ENCODE measurements at places on chromosomes 16 and 17.

DNA sequence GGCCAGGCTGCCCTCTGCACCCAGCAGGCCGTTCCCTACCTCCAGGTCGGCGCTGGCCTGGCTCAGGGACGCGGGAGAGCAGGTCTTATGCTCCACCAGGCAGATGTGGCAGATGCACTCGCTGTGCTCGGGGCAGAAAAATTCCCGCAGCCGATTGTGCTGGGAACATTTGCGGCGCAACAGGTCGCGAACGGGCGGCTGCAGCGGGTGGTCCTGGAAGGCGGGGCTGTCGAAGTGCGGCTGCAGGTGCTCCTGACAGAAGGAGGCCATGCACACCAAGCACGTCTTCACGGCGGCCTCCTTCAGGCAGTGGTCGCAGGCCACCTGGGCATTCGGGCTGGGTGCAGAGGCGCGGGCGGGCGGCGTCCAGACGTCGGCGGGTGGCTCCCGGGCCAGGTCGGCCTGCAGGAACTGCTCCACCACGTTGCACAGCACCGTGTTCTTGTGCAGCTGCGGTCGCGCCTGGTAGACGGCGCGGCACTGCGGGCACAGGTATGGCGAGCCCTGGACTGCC, 439 bp downstream of the TRIM25 start:
- DNase-seq, result no peak

DNA sequence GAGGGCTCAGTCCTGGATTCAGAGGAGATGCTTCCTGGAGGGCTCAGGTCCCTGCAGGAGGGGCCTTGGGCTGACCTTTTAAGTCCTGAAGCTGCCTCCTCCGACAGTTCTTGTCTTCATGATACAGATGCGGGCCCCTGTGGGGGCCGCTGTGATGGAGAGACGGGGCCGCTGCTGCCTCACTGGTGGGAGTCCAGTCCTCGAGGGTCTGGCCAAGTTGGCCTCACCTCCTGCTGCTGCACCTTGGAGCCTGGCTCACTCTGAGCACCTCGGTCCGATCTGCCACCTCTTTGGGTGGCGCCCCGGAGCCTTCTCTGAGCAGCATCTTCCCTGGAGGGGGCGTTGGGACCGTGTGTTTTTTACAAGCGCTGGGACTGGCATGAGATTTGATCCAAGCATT, 79.1 kb downstream of the KLHDC4 start:
- DNase-seq, result no peak

GRCh38 chr17:41393294-41393693, 4.1 kb downstream of the KRT31 start:
- DNase-seq, result no peak

DNA sequence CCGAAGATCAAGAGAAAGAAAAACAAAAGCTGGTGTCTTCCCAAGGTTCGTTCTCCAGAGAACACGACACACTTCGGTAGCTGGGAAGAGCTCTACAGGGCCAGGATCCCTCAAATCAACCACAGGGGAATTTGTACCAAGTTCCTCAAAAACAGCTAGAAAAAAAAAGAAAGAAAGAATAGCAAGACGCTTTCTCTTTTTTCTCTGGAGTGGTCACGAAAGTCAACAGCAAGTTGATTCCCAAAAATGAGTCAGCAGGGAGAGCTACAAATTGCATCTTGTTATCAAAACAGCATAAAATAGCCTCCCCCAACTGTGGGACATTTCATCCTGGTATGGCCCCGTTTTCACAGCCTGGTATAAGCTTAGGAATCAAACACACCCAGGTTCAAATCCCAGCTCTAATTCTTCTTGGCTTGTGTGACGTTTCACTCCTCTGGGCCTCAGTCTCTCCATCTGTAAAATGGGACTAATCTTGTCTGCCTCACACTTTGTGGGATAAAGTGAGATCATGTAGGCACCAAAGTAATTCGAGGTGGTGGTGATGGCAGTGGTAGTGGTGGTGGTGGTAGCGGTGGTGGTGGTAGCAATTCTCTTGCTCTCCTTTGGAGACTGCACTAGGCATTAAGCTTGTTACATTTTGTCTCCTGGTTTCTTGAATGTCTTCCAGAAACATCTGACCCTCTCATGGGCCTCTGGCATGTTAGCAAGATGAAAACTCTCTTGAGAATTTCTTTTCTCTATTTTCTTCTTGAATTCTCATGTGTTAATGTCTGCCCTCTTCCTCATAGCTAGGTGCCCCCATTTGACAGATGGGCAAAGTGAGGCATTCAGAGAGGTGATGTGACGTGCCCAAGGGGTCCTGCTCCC, 988 bp upstream of the IL21R start:
- no peak for DNase-seq

- no peak for DNase-seq
Observed at GRCh38 chr16:35574454-35575431, 2115.3 kb downstream of the TP53TG3F start.

GRCh38 chr16:29877266-29877961, 14.4 kb upstream of the CDIPT start:
- no peak for DNase-seq

DNA sequence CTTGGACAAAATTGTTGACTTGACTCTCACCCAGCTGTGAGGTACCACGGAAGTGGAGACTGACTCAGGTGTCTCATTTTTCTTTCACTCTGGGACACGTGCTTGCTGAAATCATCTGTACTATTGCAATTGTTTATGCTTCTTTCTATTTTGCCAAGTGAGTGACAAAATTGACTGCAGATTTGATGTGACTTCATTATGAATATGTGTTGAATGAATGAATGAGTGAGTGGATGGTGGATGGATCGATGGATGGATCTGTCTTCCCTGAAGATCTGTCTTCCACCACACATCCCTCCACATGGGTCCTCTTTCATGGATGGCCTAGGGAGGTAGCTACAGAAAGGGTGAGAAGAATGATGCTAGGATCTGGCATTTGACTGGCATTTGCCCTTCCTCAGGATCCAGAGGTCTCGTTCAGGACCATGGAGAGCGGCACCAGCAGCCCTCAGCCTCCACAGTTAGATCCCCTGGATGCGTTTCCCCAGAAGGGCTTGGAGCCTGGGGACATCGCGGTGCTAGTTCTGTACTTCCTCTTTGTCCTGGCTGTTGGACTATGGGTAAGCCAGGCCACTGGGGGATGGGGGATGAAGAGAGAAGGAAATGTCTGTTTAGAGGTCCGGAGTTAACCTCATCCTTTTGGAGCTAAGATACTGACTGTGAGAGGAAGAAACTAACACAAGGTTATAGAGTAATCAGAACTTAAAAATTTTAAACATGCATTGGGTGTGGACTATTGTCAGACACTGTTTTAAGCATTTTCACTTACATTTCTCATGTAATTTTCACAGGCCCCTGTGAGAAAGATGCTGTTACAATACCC, 12.7 kb downstream of the SLC5A11 start:
- peak; percentile 12 for DNase-seq

GRCh38 chr17:78252701-78253635, 21.5 kb downstream of the TMEM235 start:
- DNase-seq, result no peak

- no peak for DNase-seq
Observed at GRCh38 chr17:13885550-13885949, 183.8 kb upstream of the COX10 start.

- DNase-seq, result no peak
Observed at GRCh38 chr17:77193653-77194052, 52.9 kb downstream of the SEC14L1 start.

GRCh38 chr17:64991726-64992125, 64.8 kb downstream of the GNA13 start:
- DNase-seq, result no peak

GRCh38 chr17:71412803-71413202, 708.0 kb upstream of the SOX9 start:
- DNase-seq, result no peak

- DNase-seq, result no peak
Observed at GRCh38 chr16:23304620-23305019, 2.5 kb downstream of the SCNN1B start.

DNA sequence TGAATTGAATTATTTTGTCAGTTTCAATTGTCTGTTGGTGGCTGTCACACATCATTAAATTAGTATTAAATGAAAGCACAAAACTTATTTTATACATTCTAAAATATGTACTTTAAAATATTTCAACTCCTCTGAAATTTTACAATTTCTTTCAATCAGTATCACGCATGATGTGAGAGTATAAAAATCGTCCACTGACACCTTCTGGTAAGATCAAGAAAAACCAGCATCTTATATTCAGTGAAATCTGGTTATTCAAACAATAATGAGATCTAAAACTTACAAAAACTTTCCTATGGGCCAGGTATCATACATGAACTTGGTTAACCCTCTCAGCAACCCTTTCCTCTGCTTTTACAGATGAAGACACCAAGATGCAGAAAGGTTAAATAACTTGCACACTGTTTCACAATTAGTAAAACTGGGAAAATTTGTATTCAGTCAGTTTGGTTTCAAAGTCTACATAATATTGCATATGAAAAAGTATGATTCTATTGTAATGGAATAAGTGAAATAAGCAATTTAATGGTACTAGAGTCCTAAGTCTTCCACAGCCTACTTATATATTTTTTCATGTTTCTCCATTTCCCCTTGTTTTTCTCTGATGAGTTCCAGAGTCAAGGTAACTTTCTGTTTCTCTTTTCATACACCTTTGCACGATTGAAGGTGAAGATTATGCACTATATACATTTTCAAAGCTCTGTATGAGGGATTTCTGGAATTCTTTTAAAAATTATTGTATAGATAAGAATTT, 58.7 kb downstream of the EFCAB5 start:
- no peak for DNase-seq

DNA sequence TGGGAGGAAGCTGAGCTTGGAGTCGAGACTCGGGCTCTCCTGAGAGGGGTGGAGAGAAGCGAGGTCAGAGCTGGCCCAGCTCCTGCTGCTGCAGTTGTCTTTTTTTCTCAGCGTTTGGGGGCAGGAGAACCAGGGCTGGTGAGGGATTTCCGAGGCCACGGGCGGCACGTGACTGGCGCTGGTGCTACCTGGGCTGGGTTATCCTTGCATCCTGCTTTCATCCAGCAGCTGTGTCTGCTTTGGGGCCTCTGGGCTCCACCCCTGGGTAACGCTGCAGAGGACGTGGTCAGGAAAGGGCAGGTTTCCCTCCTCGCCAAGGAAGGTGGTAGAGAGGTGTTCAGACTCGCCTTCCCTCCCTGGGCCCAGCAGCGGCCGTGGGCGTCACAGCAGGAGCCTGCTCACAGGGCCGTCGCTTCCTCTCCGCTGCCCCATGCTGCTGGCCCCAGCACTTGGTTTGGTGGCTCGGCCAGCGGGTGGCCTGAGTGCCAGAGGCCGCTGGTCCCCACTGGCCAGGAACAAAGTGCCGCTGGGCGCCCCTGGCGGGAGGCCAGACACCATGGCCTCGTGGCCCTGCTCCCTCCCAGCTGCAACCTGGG, 22.5 kb downstream of the GSE1 start:
- DNase-seq, result no peak

All from substantia nigra (tissue), 51 donors.